ENCODE measurements at places on chromosomes 3 and 15. TPM values are rescaled to one million over a fixed set of nuclear protein-coding genes. Genes with fewer than 3 reads are reported as not detected.

DNA sequence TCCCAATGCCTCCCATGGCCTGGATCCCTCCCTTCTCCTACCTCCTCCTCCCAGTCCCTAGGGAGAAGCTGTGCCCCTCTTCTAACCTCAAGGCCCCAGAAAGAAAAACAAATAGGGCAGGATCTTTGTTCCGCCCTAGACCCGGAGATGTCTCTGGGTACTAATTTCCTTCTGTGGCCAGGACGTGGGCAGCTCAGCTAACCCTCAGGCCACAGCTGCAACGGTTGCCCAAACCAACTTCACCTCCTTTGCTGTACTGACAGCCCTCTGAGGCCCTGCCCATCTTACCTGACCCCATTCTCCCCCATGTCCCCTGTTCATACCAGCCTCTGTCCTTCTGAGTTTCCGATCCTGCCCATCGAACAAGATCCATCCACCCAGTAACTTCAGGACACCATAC, 70.7 kb downstream of the SRGAP3 start:
- DNase-seq: no peak

DNA sequence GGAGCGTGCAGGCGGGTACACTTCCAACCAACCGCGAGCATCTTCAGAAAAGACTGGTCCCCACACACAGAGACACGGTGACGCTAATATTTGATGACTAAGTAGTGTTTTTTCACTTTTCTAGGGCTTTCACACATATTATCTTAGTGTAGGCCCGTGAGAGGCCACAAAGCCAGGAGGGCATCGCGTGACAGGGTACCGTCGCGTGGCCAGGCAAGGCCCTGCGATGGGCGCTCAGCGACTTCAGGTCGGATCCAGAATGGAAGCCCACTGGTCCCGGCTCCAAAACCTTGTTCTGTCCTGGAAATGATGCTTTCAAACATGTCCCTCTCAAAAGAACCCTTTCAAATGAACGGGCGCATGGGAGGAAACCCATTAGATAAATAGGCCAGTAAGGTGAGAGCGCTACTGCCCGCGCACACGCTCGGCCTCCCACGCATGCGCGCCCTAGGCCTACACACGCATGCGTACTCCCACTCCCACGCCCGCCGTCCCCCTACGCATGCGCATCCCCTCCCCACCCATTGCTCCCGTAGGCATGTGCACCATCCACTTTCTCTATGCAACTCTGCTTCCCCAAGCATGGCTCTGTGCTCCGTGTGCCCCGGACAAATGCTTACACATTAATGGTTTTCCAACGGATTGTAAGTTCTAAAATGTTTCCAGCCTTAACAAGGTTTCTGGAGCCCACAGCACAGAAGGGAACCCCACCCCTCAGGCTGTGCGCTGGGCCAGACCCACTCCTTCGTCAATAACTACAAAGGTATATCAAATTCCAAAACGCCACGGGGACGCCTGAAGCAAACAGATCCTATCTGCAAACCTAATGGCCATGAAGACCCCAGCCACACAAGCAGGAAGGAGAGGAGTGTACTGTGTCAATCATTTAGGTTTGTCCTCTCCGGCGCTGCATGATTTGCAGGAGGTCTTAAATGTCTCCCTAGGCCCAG, 72.1 kb downstream of the OCA2 start:
- no peak for DNase-seq

GRCh38 chr3:12898965-12899755, 57.8 kb upstream of the RPL32 start:
- no peak for DNase-seq

Gene DNAH12
- total RNA-seq: 0.09 TPM

GRCh38 chr3:69091389-69092029, 6.8 kb downstream of the ARL6IP5 start:
- DNase-seq: no peak

GRCh38 chr15:20644896-20645295, 103.3 kb upstream of the GOLGA6L6 start:
- DNase-seq: no peak

Gene CCDC191
- total RNA-seq: 5.4 TPM

- DNase-seq: no peak
Observed at GRCh38 chr3:173037840-173038483, 103.1 kb downstream of the SPATA16 start.

Gene MST1
- total RNA-seq: 18.1 TPM

DNA sequence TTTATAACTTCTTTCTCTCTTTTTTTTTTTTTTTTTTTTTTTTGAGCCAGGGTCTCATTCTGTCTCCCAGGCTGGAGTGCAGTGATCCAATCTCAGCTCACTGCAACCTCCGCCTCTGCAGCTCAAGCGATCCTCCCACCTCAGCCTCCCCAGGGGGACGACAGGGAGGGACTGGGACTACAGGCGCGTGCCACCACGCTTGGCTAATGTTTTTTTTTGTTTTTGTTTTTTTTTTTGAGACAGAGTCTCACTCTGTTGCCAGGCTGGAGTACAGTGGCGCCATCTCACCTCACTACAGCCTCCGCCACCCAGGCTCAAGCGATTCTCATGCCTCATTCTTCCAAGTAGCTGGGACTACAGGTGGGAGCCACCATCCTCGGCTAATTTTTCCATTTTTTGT, 17.7 kb upstream of the PRKCI start:
- no peak for DNase-seq

- no peak for DNase-seq
Observed at GRCh38 chr3:101890716-101891115, 41.4 kb downstream of the NFKBIZ start.

DNA sequence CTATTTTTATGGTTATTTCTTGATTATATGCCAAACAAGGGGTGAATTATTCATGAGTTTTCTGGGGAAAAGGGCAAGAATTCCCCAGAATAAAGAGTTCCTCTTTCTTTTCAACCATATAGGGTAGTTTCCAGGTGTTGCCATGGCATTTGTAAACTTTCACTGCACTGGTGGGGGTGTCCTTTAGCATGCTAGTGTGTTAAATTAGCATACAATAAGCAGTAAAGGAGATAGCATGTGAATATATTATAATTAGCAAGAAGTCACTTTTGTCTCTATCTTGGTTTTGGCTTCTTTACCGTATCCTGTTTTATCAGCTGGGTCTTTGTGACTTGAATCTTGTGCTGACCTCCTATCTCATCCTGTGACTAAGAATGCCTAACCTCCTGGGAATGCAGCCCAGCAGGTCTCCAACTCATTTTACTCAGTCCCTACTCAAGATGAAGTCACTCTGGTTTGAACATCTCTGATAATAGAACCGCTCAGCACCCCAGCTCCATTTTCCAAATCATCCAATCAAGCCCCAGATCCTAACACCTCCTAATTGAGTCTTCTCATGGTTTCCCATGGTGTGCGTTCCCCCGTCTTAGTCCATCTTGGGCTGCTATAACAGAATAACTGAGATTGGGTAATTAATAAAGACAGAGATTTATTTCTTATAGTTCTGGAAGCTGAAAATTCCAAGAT, 3.4 kb upstream of the SELENOT start:
- DNase-seq: no peak
